ENCODE measurements at places on chromosomes 1 and 21.

DNA sequence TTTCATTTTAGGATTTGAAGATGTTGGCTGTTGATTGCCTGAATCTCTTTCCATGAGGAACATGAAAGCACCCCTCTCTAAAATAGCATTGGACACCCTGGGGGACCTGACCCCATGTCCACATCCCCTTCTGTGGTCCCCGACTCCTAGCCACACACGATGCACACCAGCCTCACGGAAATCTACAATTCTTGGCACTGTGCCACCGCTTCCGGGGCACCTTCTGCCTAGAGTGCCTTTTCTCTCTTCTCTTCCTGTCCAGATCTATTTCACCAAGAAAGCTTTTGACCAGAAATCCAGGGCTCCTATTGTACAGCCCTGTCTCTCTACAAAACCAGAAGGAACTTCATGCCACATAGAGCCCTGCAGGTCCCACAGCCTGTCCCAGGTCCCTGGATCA lies 50.3 kb downstream of the MYSM1 start:
- DNase-seq, result peak; percentile 17

DNA sequence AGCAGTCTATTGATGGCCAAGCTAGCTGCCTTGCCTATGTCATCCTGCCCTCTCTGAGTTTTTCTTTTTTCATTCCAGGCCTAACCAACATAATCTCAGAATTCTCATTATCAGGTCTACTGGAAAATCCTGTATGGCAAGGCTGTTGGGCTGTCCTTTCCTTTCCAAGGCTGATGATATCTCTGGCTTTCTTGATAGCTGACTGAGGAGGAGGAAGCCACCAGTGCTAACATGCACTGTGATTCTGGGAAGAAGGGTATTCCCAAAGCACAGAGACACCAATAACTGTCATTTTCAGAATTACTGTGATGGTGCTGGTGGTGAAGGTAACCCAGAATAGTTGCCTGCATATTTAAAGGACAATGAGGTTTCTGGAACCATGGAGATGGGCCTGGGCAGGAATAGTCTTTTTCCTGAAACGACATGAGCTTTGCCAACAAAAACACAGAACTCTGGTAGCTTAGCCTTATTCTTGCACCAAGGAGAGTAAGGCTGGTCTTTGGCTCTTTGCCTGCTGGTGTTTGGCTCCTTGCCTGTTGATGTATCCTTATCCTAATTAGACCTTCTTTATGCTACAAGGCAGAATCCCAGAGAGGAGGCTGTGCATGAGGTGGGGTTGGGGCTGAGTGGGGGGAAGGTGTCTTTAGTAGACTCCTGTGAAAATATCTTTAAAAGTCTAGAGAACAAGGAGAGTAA lies 157.4 kb downstream of the TNFSF18 start:
- DNase-seq, result no peak

DNA sequence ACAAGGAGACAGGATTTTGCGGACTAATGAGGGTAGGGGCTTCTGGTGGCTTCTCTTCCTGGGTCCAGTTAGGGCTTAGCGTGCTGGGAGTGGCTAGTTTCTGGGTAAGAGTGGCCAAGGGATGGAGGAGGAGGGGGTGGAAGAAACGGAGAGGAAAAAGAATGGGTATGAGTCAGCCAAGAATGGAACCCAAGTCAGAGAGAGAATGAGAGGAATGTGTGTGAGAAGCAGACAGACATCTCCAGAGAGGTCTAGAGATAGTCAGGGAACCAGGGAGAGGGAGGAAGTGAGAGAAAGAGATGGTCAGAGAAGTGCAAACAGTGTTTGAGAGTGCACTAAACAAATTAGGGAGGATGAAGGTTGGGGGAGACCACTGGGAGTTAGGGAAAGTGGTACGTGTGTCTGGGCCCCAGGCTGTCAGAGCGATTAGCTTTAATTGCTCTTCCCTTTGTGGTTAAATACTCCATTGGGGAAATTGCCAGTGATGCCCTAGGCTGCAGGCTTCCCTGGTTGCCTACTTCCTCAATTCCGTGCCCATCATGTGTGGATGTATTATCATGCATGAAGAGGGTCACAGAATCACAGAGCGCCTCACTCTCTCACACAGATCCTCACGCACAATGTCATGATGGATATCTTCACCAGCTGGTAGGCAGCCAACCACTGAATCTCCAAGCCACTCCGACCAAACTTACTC lies 1.4 kb downstream of the PEA15 start:
- DNase-seq, result no peak

DNA sequence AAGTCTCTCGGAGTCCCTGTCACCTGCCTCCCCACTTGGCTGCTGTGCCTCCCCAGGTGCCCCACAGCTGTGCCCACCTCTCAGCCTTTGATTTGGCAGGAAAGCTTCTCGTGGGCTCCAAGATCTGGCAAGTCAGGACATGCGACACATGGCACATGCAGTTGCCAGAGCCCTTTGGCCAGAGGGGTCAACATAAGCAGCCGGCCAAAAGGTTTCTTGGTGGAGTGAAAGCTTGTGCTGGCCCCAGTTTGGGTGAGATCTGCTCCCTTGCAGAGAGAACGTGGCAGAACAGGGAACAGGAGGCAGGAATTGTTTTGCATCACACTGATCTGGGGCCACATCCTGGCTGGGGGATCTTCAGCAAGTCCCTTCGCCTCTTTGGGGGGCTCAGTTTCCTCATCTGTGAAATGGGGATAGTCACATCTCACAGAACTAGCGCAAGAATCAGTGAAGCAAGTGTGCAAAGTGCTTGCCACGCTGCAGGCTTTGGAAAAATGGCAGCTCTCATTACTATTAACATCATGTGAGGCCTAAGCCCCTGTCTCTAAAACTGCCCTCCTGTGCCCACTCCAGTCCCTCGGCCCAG lies 232.6 kb downstream of the TRABD2B start:
- DNase-seq, result no peak

GRCh38 chr1:77348549-77348948 lies 66.7 kb downstream of the AK5 start:
- DNase-seq, result no peak

DNA sequence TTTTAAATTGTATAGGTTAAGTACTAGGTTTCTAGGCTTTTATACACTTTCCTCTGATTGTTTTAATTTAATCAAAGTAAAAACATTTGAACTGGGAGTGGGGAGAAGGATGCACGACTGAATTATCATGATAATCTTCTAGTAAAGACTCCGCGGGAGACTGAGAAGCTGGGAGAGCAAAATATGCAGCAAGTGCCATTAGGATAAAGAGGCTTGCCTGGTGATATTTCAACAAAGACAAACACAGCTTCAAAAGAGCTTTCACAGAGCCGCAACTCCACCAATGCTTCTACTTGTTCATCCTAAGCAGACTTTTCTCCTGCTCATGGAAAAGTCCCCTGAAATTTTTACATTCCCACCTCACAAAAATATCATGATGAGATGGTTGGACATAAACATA lies 239.0 kb upstream of the PTBP2 start:
- no peak for DNase-seq

DNA sequence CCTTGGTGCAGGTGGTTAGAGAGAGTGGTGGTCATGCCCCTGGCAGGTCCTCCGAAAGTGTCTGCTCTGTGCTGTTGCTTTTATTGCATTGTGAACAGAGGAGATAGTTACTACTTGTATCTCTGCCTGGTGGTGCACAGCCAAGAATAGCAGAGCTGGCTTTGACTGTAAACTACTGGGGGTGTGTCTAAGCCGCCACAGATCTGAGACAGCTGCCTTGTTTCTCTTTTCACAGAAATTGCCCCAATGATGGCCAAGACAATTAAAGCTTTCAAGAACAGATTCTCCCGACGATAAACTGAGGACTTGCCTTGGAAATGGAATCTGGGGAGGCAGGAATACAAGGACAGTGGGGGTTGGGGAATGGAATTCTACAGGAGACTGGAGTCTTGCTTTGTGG lies 16.0 kb downstream of the ELOA start:
- DNase-seq, result no peak
